ENCODE measurements at places on chromosomes 5 and 9.

DNA sequence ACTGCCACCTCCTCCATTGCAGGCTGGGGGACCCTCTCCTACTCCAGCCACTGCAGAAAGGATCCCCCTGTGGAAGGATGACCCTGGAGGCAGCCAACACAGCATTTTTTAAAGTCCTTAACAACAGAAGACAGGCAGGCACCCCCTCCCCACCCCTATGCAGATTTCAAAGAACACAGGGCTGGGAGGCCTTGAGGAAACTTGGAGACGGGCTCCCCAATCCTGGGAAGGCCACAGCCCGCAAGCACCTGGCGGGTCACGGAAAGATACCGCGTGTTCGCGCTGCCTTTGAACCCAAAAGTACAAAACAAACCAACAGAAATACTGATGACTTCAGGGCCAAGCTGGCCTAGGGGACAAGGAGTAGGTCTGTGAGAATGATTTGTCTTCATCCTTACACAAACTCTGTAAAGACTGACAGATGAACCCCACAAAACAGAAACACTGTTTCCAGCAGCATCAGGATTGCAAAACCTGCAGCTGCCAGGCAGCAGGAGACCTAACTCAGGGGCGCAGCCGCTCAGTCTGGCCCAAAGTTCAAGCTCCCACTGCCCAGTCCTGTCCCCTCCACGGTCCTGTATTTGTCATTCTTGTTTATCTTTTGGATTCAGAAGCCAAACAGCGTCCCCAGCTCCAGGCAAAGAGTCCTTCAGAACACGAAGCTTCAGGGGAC, 13.8 kb downstream of the VAV2 start:
- DNase-seq = no peak

DNA sequence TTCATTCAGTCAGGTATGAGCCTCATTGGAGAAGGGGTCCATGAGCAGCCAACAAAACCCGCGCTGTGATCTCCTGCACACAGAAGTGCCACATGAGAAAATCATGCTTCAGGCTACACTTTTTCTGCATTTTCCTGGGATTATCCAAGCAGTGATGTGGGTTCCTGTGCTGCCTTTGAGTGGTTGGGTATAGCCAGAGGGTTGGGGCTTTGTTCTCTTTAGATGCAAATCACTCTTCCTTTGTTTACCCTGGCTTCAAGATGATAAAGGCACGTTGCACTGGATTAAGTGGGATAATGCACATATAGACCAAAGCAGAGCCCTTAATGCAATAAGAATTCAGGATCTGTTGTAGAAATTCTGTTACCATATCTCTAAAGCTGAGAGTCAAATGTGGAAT, 18.7 kb downstream of the ECM2 start:
- DNase-seq = no peak

DNA sequence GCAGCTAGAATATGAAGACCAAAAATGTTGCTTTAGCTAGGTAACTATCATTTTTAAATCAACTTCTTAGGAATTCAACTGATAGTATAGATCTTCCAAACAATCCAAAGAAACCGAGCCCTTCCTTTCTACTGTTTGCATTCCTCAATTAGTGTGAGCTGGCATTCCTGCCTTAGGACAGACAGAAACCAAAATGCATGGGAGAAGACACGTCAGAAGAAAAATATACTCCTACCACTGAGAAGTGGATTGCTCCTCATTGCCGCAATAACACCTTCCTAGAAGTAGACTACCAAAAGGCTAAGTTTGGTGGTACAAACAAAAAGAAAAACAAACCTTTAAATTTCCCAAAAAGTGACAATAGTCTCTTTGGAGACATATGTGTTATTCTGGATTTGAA, 440.0 kb downstream of the SEMA5A start:
- DNase-seq = no peak

GRCh38 chr5:122351416-122352157, 39.5 kb downstream of the SNCAIP start:
- DNase-seq = no peak

GRCh38 chr9:113269871-113270270, 5.5 kb downstream of the CDC26 start:
- no peak for DNase-seq

- DNase-seq = no peak
These were observed 78.4 kb downstream of the GLDC start for GRCh38 chr9:6567140-6567591.

- no peak for DNase-seq
These were observed 112.4 kb downstream of the ACER2 start for GRCh38 chr9:19521205-19521604.

Measured in stimulated activated CD8-positive, alpha-beta memory T cell treated with anti-CD3 and anti-CD28 coated beads, Interleukin-4, amount 100 ng/mL, for 1 hour (primary cell).